ENCODE measurements at places on chromosomes 1 and 21. TPM values are rescaled to one million over a fixed set of nuclear protein-coding genes. Genes with fewer than 3 reads are reported as not detected.

Gene SPRR3
- not detected for total RNA-seq

Gene S100B
- 667 TPM for total RNA-seq

Gene AKNAD1
- total RNA-seq, result 0.31 TPM

Gene VCAM1
- under 0.01 TPM for total RNA-seq

Gene GJA9
- total RNA-seq, result not detected

Gene ADAMTS1
- total RNA-seq, result 22.9 TPM

Gene FCAMR
- total RNA-seq, result not detected

Data from melanocyte of skin (primary cell).